NCI-H446 treated with DMSO at 0.1 percent for 48 hours (cell line): ENCODE measurements at places on chromosomes 16 and 17.

GRCh38 chr17:27366437-27366836 lies 72.5 kb downstream of the WSB1 start:
- DNase-seq = no peak

- no peak for DNase-seq
Measured at GRCh38 chr17:51004249-51004648, 116.4 kb downstream of the SPAG9 start.

GRCh38 chr17:48148854-48149786 lies 41.6 kb downstream of the SNX11 start:
- no peak for DNase-seq

GRCh38 chr16:85916141-85916890 lies 17.4 kb downstream of the IRF8 start:
- DNase-seq = no peak

DNA sequence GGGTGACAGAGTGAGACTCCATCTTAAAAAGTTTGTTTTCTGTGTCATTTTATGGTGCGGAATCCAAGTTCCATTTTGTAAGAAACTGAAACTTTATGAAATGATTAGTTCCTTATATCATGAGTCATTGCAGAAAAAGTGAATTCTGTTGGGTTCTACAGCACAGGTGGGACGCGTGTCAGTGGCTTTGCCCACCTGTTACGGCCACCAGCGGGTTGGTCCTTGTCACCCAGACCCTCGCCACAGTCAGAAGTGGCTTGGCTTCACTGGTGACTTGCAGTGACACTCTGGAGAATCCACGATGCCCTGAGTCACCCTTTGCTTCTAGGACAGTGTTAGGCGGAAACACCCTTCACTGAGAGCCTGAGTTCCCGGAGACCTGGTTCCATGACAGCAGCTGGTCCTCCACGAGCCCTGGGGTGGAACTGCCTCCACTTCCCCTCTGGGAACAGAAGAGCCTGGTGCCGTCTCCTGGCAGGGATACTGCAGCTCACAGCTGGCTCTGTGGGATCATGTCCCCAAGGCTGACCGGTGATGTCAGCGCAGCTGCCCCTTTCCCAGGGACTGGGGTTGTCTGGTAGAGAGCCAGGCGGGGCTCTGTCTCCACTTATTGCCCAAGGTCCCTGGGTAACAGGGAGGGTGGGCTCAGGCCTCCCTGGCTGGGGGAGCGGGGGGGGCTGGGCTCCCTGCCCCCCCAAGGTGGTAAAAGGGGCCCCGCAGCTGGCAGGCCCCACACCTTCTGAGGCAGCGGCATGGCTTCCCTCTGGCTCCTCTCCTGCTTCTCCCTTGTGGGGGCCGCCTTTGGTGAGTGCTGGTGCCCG lies at the start of gene CTRB1:
Gene CTRB1 (plus strand): TSS at position 733 of the 821 bp plus-strand sequence. CDS start 20 bp downstream, at position 753.
- no peak for DNase-seq

DNA sequence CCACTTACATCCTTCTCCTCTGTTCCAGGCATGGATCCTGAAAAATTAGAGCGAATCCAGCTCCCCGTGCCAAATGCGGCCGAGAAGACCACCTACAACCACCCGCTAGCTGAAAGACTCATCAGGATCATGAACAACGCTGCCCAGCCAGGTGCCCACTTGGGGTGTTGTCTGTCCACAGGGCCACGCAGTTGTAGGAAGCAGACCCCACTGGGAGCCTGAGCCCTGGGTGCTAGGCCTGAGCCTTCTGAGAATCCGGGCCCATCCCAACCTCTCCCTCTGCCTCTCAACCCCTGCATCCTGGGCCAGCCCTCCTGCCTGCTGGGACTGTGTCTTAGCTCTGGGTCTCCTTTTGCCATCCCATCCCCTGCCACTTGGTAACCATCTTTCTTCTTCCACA lies 95.4 kb downstream of the CLEC16A start:
- no peak for DNase-seq

DNA sequence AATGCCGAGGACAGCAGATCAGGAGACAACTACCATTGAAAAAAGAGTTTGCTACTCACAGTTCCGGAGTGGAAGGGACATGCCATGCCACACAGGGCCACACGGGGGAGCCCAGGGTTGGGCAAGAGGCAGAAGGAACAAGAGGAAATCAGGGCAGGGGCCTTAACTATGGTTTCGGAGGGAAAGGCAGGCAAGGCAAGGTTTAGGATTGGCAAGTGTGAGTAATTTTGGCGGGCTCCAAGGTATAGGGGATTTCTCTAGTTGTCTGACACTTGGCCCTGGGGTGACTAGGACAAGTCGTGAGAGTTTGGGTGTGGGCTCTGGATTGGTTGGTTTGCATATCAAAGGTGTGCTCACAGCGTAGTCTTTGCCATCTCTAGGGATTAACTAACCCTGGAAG lies 27.0 kb upstream of the NTN1 start:
- DNase-seq = no peak

GRCh38 chr17:28735242-28735722 lies 6.7 kb downstream of the NEK8 start:
- no peak for DNase-seq

DNA sequence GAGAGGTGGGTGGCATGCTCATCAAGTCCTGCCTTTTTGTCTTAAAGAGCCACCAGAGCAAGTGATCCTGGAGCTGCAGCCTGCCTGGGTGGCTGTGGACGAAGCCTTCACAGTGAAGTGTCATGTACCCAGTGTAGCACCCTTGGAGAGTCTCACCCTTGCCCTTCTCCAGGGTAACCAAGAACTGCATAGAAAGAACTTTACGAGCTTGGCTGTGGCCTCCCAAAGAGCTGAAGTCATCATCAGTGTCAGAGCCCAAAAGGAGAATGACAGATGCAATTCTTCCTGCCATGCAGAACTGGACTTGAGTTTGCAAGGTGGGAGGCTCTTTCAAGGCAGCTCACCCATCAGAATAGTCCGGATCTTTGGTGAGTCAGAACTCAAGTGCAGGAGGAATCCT lies 14.2 kb downstream of the CSH2 start:
- no peak for DNase-seq

DNA sequence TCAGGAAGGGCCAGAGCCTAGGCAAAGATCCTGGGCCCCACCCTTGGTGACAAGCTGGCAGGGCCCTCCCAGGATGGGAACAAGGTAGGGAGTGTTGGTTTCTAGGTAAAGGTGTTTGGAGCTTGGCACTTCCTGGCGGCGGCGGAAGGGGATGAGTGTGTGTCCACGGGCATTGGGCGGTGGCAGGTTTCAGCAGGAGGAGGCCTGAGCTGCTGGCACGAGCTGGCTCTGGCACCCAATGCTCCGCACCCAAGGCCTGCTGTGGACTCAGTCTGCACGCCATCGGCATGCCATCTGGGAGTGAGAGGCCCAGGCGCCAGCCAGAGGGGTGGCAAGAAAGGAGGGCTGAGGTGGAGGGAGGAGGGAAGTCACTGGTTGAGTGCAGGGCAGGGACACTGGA lies 46.9 kb upstream of the TAC4 start:
- DNase-seq = no peak

GRCh38 chr16:813204-813915 lies 12.8 kb upstream of the GNG13 start:
- no peak for DNase-seq

- no peak for DNase-seq
Measured at GRCh38 chr16:7304279-7304678, 28.4 kb upstream of the RBFOX1 start.

DNA sequence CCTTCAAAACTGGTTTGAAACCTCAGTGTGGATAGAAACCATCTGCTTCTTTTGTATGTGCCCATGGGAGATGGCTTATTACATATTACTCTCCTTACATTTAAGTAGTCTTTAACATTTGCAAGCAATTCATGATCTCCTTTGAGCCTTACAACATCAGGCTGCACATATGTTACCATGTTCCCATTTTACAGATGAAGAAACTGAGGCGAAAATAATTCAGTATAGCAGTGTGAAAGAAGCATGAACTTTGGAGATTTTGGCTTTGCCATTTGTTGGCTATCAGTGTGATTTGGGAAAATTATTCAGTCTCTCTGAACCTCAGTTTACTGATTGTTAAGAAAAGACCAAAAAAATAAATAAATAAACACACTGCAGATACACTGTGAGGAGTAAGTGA lies 15.7 kb downstream of the GNAO1 start:
- DNase-seq = no peak

GRCh38 chr17:27531469-27531961 lies 75.3 kb downstream of the KSR1 start:
- DNase-seq = no peak

- no peak for DNase-seq
Measured at GRCh38 chr17:21164216-21164615, 37.5 kb downstream of the DHRS7B start.

DNA sequence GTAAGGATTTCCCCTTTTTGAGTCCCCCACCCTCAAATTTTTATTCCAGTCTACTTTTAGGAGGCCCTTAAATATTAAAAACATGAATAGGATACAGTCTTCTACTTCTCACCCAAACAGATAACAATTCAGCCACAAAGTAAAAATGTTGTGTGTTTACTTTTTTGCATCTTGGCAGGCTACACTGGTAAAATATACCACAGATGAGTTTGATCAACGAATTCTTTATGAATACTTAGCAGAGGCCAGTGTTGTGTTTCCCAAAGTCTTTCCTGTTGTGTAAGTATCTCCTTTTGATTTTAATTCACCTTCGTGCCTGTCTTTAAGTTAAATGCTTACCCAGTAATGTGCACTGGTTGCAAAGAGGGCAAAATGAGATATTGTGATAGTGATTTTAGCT lies 34.4 kb upstream of the RAB11FIP4 start:
- no peak for DNase-seq
